ENCODE measurements at places on chromosomes 1 and 21. TPM values are rescaled to one million over a fixed set of nuclear protein-coding genes. Genes with fewer than 3 reads are reported as not detected.

- no peak for DNase-seq
Measured at GRCh38 chr1:77585610-77586314, 96.7 kb downstream of the ZZZ3 start.

The GUCA2A gene
- polyA plus RNA-seq: not detected

The ELF3 gene
- 2.2 TPM for polyA plus RNA-seq

The FMOD gene
- polyA plus RNA-seq: 145 TPM

DNA sequence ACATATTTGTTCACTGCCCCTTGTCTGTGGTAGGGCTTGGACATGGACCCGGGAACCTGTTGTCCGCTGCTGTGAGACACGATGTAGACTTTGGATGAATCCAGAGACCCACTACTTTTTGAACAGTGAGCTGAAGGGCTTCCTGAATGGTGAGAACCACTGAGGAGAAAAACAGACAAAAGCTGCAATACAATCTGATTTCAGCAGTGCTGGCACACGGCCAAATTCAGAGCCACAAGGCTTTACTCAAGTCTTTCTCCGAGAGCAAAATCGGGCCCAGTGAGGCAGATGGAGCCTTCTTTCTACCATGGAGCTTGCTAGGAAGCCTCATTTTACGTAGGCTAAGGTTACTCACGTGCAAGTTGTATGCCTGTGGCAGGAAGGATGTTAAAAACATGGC is 197.6 kb downstream of the SIPA1L2 start:
- DNase-seq: peak; percentile 33

All from muscle of arm (tissue), 14 donors.